ENCODE measurements at places on chromosomes 16 and 17.

DNA sequence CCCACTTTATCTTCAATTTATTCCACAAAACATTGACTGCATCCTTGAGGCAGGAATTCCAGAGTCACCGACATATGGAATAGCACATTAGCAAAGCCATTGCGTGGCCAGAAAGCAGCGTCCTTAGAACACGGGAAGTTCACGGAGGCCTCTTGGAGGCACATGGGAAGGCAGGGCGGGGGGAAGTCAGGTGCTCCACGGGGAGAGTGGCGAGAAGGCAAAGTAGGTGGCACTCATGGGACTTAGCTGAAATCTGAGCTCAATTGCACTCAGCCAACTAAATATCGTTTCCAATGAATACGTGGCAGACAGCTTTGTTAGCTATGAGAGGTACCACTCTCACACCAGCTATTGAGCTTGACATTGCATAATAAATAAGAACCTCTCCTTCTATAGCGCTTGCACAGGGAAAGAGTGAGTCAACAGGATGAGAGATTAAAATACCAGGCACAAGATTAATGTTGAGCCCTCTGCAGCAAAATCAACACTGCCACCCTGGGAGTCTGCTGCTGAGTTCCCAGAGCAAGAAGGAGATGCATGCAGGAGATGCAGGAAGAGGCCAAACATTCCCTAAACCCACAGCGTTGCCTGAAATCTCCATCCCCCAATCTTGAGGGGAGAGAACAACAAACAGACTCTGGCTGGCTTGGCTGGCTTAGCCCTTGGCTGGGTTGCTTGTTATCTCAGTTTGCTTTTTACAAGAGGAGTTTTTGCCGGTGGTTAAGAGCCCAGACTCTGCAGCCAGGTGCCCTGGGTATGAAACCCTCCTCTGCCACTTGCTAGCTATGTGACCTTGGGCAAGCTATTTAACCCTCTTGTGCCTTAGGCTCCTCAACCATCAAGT is 28.8 kb downstream of the ABCC12 start:
- DNase-seq: peak; percentile 91

GRCh38 chr16:47778106-47778801 is 317.1 kb downstream of the PHKB start:
- peak; percentile 85 for DNase-seq

DNA sequence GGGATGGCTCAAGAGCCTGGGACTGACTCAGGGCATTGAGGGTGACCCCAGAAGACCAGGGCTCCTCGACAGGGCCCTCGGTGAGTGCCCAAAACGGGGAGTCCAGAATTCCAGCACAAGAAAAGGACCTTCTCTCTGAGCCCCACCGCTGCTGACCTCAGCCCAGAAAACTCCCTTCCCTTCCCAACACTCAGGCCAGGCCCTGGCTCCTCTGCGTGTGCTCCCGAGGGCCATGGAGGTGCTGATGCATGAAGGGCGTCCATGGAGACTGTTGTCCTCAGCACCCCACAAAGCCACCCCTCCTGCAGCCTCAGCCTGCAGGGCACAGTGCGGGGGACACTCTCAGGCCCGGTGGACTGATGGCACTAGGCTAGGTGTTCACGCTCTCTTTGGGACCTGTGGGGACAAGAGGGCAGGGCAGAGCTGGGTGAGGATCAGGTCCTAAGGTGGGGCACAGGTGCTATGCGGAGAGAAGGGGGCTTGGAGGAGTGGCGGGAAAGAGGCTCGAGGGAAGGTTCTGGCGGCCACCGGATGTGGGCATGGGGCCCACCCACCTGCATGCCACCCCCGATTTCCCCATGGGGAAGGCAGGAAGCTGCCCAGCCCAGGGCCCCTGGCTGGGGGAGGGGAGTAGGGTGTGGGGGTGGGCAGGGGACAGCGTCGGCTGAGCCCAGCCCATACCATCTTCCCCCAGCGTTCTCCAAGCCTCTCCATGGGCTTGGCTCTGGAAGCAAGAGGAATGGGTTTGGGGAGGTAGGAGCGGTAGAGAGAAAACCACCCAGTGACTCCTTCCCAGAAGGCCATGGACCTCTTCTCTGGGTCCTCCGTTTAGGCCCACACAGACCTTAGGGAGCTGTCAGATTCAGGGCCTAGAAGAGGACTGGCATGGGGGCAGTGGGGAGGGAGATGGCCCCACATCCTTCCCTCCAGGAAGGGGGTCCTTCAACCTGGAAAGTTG is 4.5 kb upstream of the TSPOAP1 start:
- no peak for DNase-seq

- no peak for DNase-seq
Observed at GRCh38 chr16:20768121-20768520, 4.3 kb downstream of the ACSM3 start.

- DNase-seq: no peak
Observed at GRCh38 chr16:69599731-69600130, 34.0 kb downstream of the NFAT5 start.

DNA sequence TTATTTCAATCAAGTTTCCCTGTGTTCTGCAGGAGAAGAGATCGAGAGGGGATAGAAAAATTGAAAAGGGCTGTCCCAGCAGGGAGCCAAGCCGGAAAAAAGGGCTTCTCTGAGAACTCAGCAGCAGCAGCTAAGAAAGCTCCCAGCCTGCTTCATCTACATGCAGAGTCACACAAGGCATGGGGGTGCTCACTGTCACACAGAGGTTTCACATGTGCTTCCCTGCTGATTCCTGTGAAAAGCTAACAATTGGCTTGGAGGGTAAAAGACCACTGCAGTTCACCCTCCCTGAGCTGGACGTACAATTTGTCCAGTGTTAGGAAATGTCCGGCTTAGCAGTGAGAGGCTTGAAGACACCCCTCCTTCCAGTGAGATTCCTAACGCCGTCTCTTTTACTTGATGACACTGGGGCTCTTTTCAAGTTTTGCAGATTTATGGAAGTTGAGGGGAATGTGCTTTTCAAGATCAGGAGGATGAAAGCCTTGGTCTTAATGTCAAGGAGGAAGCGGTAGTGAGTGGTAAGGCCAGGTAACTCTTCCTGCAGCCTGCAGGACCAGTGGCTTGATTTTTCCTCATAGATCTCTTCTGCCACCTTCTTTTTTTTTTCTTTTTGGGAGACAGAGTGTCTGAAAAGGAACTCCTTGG is 85.6 kb downstream of the WNT3 start:
- no peak for DNase-seq

DNA sequence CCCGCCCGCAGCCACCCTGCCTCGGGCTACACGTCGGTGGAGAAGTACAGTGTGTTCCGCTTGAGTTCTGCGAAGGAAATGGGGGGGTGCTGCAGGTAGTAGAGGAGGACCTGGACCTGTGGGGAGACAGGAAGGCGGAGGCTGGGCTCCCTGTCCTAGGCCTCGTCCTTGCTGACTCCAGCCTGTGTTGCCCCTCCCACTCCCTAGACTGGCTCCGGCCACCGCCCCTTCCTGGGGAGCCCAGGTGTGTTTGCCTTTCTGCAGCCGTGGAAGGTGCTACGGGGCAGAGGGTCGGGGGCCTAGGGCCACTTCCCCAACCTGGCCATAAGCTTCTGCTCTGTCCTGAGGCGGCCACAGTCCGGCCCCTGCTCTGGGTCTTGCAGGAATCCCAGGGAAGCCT is 9.1 kb downstream of the TIMM22 start:
- DNase-seq: no peak

Data from myocyte (in vitro differentiated cells).